Testis (tissue), 5 donors: ENCODE measurements at places on chromosomes 5 and 9. TPM values are rescaled to one million over a fixed set of nuclear protein-coding genes. Genes with fewer than 3 reads are reported as not detected.

- DNase-seq, result no peak
These were observed 6.6 kb downstream of the PCBD2 start for GRCh38 chr5:134911285-134912206.

- DNase-seq, result no peak
These were observed 14.4 kb downstream of the ELP1 start for GRCh38 chr9:108919517-108919916.

DNA sequence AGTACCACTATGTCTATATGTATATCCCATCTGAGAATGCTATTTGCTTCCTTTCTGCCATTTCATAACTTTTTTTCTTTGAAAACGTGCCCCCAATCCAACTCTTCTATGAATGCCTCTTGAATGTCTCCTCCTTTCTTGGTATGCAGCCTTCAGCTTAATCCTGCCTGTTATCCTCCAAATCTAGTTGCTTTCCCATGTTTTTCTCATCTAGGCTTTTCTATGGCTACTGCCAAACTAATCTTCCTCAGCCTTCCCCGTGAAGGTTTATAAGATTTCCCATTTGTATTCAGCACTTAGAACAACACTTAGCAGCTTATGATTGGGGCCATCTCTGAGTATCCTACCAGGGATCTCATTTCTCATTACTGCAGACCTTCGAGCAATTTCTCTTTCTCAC lies 2.5 kb downstream of the TGFBR1 start:
- DNase-seq, result no peak

- peak; percentile 27 for DNase-seq
These were observed 30.6 kb upstream of the IL33 start for GRCh38 chr9:6184749-6185645.

The SLC25A2 gene
- 15.9 TPM for polyA plus RNA-seq

DNA sequence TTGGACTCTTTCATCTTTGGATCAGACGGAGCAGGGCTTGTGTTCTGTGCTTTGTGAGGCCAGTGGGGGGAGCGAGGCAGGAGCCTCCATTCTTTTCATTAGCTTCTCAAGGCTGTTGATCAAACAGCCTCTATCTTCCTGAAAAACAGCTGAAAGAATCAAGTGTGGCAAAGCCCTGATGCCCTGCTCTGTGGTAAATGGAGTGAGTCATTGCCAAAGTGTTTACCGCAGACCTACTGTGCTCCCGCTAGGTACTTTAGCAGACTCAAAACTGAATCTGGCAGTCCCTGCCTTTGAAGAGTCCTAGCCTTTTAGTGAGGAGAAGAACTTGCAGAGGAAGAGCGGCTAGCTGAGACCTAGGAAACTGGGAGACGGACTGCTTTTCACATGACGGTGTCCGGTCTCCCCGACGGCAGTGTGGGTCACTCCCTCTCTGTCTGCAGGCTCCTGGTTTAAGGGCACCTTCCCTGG lies 3.3 kb downstream of the ANKRD33B start:
- no peak for DNase-seq

DNA sequence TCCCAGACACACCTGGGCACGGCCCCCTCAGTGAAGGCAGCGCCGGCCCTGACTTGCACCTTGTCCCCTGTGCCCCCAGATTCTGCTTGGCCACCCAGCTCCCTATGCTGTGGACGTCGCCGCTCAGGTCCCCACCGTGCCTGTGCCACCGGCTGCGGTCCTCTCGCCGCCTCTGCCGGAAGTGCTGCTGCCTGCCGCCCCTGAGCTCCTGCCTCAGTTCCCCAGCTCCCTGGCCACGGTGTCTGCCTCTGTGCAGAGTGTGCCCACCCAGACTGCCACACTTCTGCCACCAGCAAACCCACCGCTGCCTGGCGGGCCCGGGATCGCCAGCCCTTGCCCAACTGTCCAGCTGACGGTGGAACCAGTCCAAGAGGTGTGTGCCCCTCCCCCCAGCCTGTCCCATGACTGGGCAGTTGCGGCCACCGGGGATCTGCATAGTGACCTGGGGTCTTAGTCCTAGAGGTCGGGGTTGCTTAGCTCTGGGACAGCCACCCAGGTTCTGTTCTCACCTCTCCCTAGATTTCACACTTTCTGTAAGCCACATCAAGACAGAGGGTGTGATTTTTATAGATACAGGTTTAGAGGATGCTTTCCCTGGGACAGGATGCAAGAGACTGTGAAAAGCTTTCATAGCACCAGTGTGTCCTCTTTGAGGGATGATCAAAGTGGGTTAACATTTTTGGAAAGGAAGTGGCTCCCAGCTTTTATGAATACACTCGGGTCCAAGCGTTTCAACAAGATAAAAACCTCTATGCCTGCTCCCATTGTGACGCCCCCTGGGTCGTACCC lies 78.0 kb downstream of the WNK2 start:
- peak; percentile 10 for DNase-seq

- DNase-seq, result no peak
These were observed 181.1 kb downstream of the HSPA4 start for GRCh38 chr5:133232911-133233310.

GRCh38 chr5:87347841-87348240 lies 64.9 kb downstream of the CCNH start:
- no peak for DNase-seq

- no peak for DNase-seq
These were observed 17.9 kb downstream of the TRUB2 start for GRCh38 chr9:128304136-128304970.

DNA sequence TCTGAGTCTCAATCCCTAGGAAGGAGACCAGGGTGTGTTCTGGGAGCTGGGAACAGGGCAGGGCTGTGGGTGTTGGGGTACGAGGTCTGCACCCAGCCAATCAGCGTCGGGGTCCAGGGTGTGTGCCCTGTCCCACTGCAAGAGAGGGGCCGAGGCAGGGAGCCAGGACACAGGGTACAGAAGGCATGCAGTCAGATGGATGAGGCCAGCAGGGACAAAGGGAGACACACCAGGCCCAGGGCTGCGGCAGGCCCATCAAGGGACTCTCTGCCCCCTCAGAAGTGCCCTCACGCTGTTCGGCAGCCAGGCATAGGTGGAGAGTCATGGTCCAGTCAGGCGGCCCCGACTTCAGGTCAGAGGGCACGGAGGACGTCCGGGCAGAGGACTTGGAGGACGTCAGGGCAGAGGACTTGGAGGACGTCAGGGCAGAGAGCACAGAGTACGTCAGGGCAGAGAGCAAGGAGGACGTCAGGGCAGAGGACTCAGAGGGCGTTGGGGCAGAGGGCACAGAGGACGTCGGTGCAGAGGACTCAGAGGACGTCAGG lies 28.8 kb upstream of the ADAMTS2 start:
- no peak for DNase-seq

The TMC1 gene
- 3.0 TPM for polyA plus RNA-seq

- no peak for DNase-seq
These were observed 69.1 kb downstream of the OTULIN start for GRCh38 chr5:14733661-14734060.

DNA sequence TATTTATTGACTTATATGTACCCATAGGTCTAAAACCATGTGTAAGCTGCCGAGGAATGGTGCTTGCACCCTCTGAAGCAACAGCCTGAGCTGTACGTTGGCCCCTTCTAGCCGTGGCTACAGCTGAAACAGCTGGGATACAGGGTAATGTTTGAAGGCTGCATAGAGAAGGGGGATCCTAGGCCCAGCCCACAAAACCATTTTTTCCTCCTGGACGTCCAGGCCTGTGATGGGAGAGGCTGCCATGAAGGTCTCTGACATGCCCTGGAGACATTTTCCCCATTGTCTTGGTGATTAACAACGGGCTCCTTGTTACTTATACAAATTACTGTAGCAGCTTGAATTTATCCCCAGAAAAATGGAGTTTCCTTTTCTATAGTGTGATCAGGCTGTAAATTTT lies 244.7 kb downstream of the COMMD10 start:
- DNase-seq, result no peak

DNA sequence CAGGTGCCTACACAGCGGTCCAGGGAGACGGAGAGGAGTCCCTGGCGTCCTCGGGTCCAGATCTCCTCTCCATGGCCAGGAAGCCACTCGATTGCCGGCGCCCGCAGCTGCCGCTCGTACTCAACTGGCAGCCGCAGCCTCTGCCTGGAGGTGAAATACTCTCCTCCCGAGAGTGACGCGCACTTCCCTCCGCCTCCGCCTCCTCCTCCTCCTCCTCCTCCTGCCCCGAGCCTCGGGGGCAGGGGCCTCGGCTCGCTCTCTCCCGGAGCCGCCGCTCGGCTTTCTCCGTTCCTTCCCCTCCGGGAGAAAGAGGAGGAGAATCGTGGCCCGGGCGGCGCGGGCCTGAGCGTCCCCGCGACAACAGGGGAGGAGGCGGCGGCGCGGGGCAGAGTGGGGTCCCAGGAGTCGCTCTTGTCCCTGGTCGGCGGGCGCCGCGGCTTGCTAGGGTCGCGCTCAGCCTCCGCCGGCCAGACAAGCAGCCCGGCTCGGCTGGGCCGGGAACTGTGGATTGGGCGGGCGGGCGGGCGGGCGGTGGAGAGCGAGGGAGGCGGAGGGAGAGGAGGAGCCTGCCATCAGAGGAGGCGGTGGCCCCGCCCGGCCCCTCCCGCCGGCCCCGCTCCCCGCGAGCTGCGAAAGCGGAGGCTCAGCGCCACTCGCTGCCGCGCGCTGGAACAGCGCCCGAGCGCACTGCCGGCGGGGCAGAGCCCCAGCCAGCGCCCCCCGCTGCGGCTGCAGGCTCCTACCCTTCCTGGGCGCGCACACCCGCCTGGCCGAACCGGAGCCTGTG lies at the start of gene CEMIP2:
CEMIP2 (minus strand) TSS at position 126 of the 787 bp plus-strand sequence. CDS start 18,140 bp downstream, outside the sequence.
- peak; percentile 90 for DNase-seq

The LHX6 gene
- polyA plus RNA-seq, result 8.8 TPM

The TRIM36 gene
- polyA plus RNA-seq, result 384 TPM

DNA sequence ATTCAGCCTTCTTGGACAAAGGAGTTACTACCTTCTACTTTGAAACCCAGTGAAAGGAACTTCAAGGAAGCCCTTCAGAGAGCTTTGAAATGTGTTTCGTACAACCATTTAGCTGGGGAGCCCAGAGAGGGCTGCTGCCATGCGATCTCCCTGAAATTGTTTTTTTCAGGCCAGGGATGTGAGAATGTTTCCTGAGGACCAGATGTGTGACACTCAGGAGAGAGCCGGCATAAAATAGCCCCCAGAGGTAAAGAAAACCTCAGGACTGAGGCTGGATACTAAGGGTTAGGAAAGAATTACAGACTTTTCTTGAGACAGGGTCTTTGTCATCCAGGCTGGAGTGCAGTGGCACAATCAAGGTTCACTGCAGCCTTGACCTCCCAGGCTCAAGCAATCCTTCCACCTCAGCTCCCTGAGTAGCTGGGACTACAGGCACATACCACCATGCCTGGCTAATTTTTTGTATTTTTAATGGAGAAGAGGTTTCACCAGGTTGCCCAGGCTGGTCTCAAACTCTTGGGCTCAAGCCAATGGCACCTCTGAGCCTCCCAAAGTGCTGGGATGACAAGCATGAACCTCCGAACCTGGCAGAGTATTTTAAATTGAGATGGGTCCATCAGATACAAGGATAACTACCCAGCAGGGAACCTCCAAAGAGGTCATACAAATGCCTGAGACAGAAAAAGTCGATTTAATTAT lies 8.4 kb downstream of the RPL37 start:
- no peak for DNase-seq

The TMEM215 gene
- 5.2 TPM for polyA plus RNA-seq

The PDLIM4 gene
- polyA plus RNA-seq, result 20.5 TPM

DNA sequence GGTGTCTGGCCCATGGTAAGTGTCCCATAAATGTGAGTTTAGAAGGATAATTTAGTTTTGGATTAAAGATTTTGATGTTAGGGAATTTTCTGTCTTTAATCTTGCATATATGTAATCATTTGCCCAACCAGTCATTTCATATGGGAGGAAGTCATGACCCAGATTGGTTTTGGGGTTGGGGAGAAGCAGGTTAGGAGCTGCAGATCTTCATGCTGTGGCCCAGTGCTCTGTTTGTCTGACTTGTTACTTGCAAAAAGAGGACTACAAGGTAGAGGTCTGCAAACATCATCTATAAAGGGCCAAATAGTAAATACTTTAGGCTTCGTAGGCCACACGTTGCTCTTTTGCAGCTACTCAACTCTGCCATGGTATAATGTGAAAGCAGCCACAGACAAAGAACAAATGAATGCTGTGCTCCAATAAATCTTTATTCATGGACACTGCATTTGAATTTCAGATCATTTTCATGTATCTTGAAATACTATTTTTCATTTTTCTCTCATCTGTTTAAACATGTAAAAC lies 16.8 kb downstream of the OSTF1 start:
- no peak for DNase-seq

DNA sequence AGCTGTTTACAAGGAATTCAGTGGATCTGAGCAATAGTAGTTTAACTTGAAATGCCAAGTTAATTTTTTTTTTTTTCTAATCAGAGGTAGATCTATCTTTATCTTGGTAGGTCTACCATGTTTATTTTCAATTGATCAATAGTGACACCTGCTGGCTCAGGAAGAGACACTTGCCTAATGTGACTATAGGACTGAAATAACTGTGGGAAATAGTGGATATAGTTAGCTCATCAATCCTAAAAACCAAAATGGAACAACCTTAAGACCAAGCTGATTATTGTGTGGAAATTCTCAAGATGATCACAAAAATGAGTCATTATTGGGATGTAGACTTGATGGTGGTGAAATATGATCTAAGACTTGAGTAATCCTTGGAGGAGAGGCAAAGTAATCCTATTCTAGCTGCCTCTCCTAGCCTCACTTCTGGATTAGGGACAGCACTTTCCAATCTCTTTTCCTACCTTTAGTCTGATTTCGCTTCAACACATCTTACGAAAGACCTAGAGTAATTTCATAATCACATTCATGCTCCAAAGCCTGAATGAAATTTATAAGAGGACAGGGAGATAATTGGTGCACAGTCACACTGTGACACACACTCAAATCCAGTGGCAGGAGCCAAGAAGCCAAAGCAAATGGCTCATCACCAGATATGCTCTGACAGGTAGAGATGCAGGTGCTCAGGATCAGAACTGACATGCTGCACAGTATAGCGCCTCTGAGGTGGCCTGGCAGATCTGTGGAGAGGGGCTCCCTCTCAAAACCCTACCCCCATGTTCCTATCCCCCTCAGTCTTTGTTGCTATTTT lies 156.3 kb downstream of the HMHB1 start:
- DNase-seq, result no peak

The QRFP gene
- polyA plus RNA-seq, result not detected

GRCh38 chr5:34915856-34916192 lies 313 bp downstream of the BRIX1 start:
- no peak for DNase-seq
